ENCODE measurements at places on chromosomes 4 and X. TPM values are rescaled to one million over a fixed set of nuclear protein-coding genes. Genes with fewer than 3 reads are reported as not detected.

Gene PSAPL1
- not detected for total RNA-seq

Gene SMIM31
- total RNA-seq: not detected

Gene CETN2
- 54.7 TPM for total RNA-seq

Gene SPOCK3
- 0.17 TPM for total RNA-seq

Gene PITX2
- total RNA-seq: 0.99 TPM

Gene RTL3
- total RNA-seq: 0.29 TPM

Gene UBE2D3
- 454 TPM for total RNA-seq

Gene TMPRSS11D
- total RNA-seq: under 0.01 TPM

Gene ZAR1
- not detected for total RNA-seq

Gene LUZP4
- total RNA-seq: not detected

Gene SPANXA2
- total RNA-seq: not detected

Gene WNK3
- total RNA-seq: 0.17 TPM

Gene BMP3
- total RNA-seq: under 0.01 TPM

Gene AADAT
- total RNA-seq: 3.9 TPM
